ENCODE measurements at places on chromosomes 5 and 9.
A peak's percentile ranks its signal among the peaks of the same experiment; 100 is the strongest.

- no peak for DNase-seq
Observed at GRCh38 chr5:150309886-150310239, 7.2 kb upstream of the ARSI start.

GRCh38 chr5:141477815-141478214, 2.0 kb downstream of the PCDHGC3 start:
- DNase-seq = no peak

GRCh38 chr5:150401376-150402228, 11.1 kb downstream of the CD74 start:
- no peak for DNase-seq

DNA sequence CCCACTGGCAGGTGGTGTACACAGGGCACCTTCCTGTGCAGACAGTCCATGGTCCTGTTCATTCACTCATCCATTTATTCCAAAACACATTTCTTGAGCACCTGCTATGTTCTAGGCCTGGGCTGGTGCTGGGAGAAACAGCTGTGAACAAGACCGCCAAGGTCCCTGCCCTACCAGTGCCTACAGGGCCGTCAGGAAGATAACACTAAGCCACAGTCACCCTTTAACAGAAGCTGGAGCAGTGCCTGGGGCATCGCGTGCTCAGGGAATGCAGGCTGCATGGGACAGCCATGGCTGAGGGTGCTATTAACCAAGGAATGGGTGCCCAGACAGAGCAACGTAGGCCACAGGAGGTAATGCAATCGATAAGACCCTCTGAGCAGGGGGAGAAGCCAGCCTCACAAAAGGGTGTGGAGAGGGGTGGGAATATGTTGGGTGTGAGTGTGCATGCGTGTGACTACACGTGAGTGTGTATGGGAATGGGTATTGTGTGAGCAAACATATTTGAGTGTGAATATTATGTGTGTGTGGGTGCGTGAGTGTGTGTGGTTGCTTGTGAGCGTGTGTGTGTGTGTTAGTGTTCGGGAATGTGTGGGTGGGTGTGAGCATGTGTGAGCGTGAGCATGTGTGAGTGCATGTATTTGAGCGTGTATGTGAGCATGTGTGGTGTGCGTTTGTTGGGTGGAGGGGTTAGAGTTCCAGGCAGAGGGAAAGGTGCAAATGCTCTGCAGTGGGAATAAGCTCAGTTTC, 19.1 kb downstream of the DUSP1 start:
- DNase-seq = no peak

GRCh38 chr9:3244963-3245653, 280.7 kb downstream of the RFX3 start:
- DNase-seq = peak; percentile 9

DNA sequence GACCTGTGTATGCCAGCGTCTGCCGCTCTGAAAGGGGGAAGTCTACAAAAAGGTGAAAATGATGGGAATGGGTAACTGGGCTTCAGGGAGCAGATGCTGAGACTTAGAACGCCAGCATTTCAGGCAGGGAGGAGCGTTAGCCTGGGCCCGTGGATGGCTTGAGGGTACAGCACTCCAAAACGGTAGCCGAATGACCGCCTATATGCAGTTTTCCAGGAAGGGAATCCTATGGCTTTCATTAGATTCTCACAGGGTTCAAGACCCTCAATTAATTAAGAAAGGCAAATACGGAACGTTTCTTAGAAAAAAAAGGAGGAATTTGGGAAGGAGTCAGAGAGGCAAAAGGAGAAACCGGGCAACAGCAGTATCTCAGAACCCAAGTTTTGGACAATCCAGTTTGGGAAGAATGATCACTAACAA, 639 bp downstream of the AMACR start:
- DNase-seq = no peak

GRCh38 chr5:131382407-131383395, 118.8 kb downstream of the CDC42SE2 start:
- no peak for DNase-seq

Data from GM12891 (cell line).